GM23248 (cell line): ENCODE measurements at places on chromosomes 4 and X.

DNA sequence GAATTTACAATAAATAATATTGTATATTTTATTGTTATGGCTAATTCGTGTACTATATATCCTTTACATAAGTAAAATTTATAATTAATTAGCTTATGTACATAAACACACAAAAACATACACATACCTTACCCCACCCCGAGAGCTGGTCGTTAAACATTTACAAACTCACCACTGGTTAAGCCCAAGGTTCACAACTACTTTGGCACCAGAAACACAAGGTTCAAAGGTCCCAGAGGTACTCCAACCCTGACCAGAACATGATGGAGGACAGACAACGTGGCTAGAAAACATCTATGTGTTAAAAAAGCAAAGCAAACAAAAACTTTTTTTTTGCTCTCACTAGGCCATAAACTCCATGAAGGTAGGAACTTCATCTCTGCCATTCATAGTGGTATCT is 37.7 kb downstream of the SLC25A5 start:
- DNase-seq = no peak

GRCh38 chr4:78002260-78002659 is 54.9 kb upstream of the FRAS1 start:
- no peak for DNase-seq

DNA sequence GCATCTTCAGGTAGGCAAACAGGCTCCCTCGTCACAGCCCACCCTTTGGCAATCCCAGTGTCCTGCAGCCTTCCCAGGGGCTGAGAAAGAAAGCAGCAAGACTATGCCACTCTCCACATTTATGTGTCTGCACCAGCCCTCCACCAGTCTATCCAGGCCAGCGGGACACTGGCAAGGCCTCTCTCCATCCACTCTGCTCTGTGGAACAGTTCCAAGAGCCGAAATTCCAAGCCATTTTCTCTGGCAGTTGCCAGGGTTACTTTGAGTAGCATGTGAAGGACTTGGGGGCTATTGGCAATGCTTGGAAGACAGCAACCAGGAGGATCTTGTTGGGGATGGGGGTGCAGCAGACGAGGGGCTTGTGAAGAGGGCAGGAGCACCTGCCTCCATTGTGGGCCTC is 52.1 kb downstream of the TSC22D3 start:
- no peak for DNase-seq

DNA sequence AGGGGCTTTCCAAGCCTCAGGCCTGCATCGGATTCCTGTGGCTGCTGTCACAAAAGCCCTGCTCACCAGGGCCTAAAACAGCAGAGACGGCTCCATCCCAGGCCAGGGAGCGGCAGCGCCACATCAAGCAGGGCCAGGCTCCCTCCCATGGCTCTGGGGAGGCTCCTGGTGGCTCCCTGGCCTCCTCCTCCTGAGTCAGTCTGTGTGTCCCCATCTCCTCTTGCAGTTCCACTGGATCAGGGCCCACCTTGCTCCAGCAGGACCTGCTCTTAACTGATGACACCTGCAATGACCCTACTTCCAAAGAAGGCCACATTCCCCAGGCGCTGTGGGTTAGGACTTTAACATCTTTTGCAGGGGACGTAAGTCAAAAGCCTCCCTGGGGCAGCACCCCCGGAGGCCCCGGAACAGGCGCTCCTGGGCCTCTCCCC is 51.9 kb downstream of the CPZ start:
- no peak for DNase-seq

DNA sequence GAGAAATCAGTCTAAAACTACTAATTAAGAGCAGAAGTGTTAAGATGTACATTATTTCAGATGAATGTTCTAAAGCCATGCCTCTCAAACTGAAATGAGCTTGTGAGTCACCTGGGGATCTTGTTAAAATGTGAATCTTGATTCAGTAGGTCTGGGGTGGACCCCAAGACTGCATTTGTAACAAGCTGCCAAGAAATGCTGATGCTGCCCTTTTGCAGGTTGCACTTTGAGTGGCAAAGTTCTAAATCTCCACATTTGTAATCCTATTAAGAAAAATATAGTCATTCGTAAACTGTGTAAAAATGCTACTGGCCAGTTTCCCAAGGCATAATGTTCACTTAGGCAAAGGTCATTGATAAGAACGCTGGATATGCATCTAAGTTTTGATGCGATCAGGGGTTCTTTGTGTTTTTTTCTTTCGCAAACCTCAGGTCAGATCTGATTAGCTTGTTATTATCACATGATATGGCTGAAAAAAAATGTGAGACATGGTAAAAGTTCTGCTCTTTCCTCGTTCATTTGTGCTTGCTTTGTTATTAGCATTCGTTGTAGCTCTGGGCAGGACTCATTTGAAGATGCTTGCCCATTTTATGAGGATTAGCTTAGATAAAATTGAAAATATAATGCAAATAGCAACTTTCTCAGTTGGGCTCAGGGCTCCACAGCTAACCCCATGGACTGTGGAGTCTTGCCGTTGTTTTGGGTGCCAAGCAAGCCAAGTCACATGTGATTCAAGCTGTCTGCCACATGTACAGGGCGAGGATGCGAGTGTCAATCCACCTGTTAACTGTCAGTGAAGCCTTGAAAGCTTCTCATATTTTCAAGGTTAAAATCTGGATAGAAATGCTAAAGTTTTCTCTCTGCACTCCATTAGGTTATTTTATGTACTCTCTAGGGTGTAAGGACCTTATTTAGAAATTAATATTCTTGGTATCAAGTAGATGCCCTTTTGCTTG is 12.1 kb downstream of the TBC1D1 start:
- no peak for DNase-seq
